ENCODE measurements at places on chromosomes 2 and 18.

- DNase-seq = no peak
Observed at GRCh38 chr2:225534697-225535096, 135.2 kb downstream of the NYAP2 start.

DNA sequence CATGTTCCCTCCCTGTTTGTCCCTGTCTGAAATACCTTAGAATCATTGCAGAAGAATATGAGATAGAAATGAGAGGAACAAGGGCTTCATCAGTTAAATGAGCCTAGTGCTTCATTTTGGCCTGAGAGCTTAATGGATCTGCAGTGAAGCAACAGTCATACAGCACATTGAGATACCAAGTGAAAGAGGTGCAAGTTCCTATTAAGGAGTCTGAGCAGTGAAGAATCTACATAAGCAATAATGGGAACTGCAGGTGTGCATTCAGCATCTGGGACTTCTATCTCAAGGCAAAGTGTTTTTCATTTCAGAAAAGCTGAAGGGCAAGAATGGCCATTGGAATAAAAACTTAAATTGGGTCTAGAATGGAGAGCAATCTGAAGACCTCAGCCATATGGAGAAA, 323.2 kb upstream of the SLC39A10 start:
- no peak for DNase-seq

- peak; percentile 12 for DNase-seq
Observed at GRCh38 chr2:215136669-215137328, 1.6 kb downstream of the ABCA12 start.

DNA sequence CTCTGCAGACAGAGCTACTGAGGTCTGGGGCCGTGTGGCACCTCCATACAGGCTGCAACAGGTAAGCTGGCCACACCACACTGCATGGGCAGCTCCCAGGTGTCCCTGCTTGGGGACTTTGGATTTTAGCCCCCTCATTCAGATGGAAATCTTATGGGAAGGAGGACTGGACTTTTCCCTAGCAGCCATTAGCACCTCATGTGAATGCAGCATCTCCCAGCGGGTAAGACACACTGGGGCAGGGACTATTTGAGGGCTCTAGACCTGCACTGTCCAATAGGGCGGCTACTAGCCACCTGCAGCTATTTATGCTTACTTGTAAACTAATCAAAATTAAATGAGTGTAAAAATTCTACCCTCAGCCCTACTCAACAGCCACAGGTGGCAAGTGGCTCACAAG, 34.2 kb upstream of the GLI2 start:
- no peak for DNase-seq

GRCh38 chr18:79733986-79734770, 54.6 kb downstream of the CTDP1 start:
- DNase-seq = no peak

GRCh38 chr2:84052043-84052442, 407.0 kb downstream of the SUCLG1 start:
- DNase-seq = no peak

- DNase-seq = no peak
Observed at GRCh38 chr18:25102662-25103061, 249.3 kb downstream of the ZNF521 start.

- DNase-seq = no peak
Observed at GRCh38 chr2:14634182-14634488, 1.6 kb downstream of the LRATD1 start.

DNA sequence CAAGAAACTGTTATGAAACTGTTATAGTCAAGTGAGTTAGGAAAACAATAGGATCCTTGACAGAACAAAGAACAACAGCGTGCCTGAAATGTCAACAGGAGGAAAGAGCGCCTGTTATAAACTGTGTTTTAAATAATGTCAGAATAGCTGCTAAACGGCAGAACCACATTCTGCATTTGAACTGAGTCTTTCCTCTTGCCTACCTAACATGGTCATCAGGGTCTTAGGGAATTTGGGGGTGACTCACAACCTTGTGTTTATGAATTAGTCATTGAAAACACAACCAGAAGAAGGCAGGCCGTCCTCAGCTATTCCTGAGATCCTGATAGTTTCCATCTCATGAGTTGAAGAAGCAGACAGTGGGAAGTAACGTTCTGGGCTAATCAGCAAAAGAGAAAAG, 222.0 kb upstream of the FN1 start:
- DNase-seq = peak; percentile 89

- no peak for DNase-seq
Observed at GRCh38 chr2:167607211-167607610, 640.2 kb downstream of the STK39 start.

GRCh38 chr2:21891191-21891590, 767.4 kb downstream of the TDRD15 start:
- no peak for DNase-seq
